ENCODE measurements at places on chromosomes 2 and 18.
A peak's percentile ranks its signal among the peaks of the same experiment; 100 is the strongest.

- no peak for DNase-seq
Measured at GRCh38 chr2:42054714-42055430, 7.1 kb downstream of the PKDCC start.

- no peak for DNase-seq
Measured at GRCh38 chr18:58024139-58024538, 19.9 kb upstream of the NEDD4L start.

- no peak for DNase-seq
Measured at GRCh38 chr2:2174956-2175355, 156.1 kb downstream of the MYT1L start.

GRCh38 chr2:73341039-73341438, 44.6 kb upstream of the ALMS1 start:
- DNase-seq, result no peak

DNA sequence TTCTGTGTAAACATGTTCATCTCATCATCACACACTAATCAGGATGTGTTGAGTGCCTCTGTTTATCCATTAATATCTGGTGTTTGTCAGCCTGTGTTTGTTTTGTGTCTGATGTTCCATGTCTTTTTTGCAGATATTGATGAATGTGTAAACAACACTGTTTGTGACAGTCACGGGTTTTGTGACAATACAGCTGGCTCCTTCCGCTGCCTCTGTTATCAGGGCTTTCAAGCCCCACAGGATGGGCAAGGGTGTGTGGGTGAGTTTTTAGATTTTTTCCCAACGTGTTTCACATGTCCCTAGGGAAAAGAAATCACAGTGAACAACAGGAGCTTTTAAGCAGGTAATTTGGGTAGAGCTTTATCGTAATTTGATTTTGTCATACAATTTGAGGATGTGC, 133.7 kb upstream of the RASGRP3 start:
- DNase-seq, result no peak

DNA sequence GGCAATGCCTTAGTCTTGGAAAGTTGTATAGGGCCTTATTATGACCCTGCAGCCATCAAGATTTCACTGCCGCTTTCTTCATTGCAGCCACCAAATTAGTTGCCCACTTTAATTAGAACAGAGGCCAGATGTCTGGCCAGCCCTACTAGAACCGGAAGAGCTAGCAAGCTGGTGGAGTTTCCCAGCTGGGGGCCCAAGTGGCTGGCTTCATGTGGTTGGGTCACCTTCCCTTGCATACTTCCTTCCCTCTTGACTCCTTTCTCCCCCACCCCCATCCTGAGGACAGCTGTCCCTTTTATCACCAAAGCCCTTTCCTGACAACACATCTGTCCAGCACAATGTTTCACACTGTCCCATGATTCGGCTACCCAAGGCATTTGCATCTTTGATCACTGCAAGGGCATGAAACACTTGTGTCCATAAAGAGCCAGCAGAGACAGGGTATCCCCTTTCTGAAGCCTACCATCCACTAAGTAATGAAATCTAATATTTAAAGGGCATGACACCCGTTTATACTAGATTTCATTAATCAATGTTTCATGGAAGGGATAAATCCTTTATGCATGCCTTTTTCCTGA, 187.2 kb downstream of the BCL11A start:
- no peak for DNase-seq

- DNase-seq, result no peak
Measured at GRCh38 chr2:55809875-55810621, 113.5 kb downstream of the EFEMP1 start.

DNA sequence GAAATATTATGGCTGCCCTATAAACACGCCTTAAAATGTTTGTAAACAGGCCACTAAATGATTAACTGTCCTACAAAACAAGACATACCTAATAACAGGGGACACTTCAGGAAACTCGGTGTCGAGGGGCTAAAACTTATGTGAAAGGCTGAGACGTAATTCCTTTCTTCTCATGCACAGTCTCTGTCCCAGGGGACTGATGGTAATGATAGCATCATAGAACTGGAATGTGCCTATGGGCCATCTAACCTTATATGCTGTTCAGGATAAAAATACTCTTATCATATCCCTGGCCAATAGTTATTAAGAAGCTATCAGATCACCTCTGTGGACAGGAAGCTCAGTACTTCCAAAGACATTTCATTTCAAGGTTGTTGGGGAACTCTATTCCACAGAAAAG, 252.6 kb upstream of the RASGRP3 start:
- no peak for DNase-seq

DNA sequence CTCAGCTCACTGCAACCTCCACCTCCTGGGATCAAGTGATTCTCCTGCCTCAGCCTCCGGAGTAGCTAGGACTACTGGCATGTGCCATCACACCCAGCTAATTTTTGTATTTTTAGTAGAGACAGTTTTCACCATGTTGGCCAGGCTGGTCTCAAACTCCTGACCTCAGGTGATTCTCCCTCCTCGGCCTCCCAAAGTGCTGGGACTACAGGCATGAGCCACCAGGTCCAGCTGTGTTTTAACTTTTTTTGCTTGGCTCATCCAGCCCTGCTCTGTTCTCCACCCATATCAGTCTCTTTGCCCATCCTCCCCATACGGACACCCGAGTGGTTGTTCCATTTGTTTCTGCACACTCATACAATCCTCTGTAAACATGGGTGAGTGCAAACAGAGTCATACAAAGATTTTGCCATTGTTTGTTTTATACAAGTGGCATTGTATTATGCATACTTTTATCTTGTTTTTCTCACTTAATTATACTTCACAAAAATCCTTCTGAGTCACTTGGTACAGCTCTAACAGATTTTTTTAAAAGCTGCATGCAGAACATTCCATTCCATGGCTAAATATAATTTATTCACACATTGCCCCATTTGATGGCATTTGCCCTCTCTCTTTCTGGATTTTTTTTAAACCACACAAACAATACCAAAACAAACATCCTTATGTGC, 5.3 kb downstream of the APOB start:
- no peak for DNase-seq

DNA sequence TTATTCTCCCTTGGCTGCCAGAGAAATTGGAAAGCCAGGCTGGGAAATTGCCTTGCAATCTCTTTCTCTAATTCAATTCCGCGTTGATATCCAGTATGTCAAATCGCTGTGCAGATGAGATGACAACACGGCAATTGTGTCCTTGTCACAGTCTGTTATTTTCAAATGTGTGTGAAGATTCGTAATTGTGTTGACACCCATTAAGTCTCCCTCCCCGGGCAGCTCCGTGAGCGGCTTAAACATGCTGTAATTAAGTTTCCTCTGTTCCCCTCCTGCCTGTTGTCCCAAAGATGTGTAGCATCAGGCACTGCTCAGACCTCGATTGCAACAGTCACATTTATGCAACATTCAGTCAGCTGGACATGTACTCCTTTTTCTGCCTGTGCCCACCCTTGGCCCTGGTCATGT, 209.5 kb downstream of the LPIN1 start:
- no peak for DNase-seq

DNA sequence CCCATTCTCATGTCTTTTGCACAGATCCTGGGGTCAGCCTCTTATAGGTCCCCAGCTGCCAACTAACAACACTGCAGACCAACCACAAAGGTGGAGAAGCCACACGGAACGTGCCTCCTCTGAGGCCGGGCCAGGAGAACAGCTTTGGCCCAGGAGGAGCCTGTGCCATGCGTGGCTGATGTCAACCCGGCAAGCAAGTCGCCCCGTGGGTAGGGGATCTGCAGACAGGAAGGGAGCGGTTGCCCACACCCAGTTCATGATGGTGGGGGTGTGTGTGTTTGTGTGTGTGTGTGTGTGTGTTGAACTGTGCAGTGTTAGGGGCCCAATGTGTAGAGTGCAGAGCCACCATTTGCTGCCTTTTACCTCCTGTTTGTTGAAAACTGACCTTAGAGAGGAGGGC, 2.4 kb upstream of the CLEC4F start:
- DNase-seq, result no peak

DNA sequence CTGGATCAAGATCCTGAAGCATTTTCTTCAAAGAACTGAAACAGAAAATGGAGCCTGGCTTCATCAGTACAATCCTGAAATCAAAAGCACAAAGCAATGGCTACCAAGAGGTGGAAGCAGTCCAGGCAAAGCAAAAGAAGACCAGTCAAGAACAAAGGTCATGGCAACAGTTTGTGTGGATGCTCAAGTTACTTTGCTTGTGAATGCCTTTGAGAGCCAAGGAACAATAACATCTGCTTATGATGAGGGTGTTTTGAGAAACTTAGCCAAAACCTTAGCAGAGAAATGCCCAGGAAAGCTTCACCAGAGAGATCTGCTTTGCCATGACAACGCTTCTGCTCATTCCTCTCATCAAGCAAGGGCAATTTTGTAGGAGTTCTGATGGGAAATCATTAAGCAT, 723.1 kb downstream of the TMEM182 start:
- DNase-seq, result no peak

DNA sequence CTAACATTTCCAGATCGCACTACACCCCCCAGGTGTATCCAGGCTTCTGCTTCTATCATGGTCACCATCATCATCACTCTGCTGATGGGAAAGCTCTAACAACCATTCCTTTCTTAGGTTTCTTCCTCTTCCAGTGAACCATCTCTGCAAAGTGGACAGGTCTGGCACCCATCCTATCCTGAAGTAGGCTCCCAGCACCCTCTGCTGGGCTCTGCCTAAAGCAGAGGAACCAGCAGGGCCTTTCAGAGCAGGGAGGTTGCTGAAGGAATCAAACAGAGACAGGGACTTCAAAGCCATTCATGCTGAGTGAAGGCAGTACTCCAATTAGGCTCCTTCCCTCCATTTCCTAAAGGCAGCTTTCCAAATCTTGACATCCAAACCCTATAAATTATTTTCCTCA, 27.2 kb upstream of the SATB2 start:
- DNase-seq, result no peak

GRCh38 chr2:26848336-26849055, 564 bp downstream of the DPYSL5 start:
- peak; percentile 11 for DNase-seq

DNA sequence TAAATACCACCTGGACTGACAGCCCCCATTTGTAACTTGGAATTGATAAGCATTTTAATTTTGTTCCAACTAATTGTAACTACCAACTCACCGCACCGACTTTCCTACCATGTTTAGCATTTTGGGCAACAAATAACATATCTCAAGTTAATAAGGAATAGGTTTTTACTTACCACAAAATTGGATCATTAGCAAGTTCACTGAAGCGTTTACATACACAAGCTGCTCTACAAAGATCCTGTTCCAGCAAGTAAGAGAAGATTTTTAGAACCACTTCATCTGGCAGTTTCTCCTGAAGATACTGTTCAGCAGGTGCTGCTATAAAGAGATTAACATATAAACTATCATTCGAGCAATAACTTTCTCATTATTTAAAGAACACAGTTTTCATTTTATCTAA, 55.7 kb downstream of the MSH6 start:
- no peak for DNase-seq

DNA sequence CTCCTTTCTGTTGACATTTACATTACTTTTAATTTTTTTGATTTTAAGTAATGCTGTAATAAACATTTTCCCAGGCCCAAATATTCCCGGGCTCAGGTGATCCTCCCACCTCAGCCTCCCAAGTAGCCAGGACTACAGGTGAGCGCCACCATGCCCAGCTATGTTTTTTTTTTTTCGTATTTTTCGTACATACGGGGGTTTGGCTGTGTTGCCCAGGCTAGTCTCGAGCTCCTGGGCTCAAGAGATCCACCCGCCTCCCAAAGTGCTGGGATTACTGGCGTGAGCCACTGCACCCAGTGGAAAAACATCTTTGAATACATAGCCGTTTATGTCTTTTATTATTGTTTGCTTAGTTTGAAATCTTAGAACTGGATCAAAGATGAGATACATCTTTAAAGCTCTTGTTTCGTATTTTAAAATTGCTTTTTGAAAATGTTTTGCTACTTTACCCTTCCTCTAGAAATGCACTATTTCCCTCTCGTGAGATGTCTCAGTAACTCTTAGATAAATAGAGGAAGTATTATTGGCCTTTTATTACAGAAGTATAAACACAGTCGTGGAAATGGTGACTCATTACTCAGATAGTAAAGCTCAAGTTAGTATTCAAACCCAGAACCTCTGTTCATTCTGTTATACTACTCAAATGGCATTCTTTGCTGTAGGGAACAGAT, 2.4 kb downstream of the SMCHD1 start:
- DNase-seq, result no peak

DNA sequence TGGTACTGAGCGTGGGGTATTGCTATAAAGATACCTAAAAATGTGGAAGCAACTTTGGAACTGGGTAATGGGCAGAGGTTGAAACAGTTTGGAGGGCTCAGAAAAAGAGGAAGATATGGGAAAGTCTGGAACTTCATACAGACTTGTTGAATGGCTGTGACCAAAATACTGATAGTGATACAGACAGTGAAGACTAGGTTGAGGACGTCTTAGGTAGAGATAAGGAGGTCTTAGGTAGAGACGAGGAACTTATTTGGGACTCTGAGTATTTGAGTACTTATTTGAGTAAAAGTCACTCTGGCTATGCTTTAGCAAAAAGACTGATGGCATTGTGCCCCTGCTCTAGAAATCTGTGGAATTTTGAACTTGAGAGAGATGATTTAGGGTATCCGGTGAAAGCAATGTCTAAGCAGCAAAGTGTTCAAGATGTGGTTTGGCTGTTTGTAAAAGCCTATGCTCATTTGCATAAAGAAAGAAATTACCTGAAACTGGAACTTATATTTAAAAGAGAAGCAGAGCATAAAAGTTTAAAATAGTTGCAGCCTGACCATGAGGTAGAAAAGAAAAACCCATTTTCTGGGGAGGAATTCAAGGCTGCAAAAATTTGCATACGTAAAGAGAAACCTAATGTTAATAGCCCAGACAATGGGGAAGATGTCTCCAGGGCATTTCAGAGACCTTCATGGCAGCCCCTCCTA, 219.6 kb downstream of the PDE1A start:
- DNase-seq, result no peak

- no peak for DNase-seq
Measured at GRCh38 chr2:150146879-150147278, 340.6 kb downstream of the RND3 start.

DNA sequence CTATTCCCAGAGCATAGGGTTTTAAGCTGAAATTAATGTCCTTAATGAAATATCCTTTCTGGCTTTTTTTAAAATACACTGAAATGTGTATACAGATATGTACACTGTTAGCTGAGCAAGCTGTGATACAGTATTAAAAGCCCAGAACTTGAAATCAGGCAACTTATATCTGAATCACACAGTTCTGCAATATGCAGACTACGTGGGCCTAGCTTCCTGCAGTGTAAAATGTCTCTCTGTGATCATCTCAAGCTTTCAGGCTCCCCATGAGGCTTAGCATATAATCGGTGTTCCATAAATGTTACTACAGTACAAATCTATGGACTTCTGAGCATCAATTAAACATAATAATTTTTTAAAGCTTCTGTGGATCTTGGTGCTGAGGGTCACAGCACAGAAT, 8.2 kb downstream of the FBXO15 start:
- DNase-seq, result no peak

- no peak for DNase-seq
Measured at GRCh38 chr2:41879235-41879916, 168.4 kb upstream of the PKDCC start.

GRCh38 chr2:224121406-224122067, 82.5 kb upstream of the SERPINE2 start:
- no peak for DNase-seq

All from thymus (tissue), 14 donors.